ENCODE measurements at places on chromosomes 2 and 18. TPM values are rescaled to one million over a fixed set of nuclear protein-coding genes. Genes with fewer than 3 reads are reported as not detected.

GRCh38 chr2:145652571-145653545 lies 1132.9 kb upstream of the ZEB2 start:
- DNase-seq = peak; percentile 98

GRCh38 chr2:86211033-86211795 lies 12.0 kb downstream of the MRPL35 start:
- DNase-seq = no peak

GRCh38 chr2:85704800-85705679 lies 10.9 kb downstream of the GNLY start:
- no peak for DNase-seq

GRCh38 chr2:618005-618404 lies 59.2 kb downstream of the TMEM18 start:
- no peak for DNase-seq

DNA sequence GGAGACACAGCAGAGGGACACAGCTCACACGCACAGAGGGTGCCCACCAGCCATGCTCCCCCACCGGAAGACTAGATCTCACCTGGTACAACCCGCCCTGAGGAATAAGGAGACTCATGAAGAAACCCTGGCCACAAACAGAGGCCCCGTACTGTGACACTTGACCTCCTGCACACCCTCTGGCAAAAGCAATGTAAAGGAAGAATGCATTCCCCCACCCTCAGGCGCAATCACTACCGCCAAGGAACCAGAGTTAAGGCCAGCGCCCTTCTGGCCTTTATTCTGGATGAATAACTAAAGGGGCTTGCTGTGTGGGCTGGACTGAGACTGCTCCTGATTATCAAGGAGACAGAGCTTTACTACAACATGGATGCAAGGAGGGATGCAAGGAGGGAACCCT lies 509.2 kb upstream of the SPHKAP start:
- DNase-seq = no peak

GRCh38 chr2:8416001-8416571 lies 265.8 kb upstream of the ID2 start:
- no peak for DNase-seq

DNA sequence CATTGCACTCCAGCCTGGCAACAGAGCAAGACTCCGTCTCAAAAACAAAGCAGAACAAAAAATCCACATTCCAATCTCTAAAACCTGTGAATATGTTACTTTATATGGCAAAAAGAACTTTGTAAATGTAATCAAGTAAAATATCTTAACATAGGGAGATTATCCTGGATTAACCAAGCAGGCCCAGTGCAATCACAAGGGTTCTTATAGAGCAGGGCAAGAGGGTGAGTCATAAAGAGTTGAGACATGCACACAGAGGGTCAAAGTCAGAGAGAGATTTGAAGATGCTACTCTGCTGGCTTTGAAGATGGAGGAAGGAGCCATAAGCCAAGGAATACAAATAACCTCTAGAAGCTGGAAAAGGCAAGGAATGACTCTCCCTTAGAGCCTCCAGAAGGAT lies 60.9 kb upstream of the SLC9A2 start:
- DNase-seq = peak; percentile 22

DNA sequence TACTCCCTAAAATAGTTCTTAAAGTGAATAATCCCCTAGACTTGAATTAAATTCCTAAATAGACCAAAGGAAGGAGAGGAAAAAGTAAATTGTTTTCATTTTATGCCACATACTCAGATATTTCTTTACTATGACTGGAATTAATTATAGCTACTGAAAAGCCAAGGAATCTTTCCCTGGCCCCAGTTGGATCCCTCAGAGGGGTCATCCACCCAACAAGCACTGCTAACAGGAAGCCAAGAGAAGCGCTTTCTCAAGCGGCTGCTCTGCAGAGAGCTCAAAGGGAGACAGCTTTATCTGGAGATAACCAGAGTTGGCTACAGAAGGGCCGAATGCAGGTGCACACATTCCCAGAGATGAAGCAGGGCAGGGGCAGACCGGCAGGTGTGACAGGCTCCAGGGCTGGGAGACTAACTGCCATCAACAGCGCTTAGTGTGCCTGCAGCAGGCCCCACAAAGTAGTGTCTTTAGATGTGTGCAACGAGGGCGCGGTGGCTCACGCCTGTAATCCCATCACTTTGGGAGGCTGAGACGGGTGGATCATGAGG lies 51.1 kb downstream of the POLR1A start:
- DNase-seq = no peak

DNA sequence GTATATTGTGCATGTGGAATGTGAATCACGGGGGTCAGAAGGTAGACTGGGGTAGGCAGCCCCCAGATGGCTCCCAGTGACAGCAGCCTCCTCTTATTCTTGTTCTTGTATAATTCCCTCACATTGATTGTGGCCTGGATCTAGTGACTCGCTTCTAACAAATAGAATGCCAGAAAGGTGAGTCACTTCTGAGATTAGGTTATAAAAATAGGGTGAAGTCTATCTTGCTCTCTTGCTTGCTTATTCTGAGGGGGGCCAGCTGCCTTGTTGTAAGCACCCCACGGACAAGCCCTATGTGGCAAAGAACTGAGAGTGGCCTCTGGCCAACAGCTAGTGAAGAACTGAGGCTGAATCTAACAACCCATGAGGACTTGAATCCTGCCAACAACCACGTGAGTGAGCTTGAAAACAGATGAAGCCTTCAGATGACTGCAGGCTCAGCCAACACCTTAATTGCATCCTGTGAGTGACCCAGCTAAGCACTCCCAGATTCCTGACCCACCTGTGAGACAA lies 15.6 kb upstream of the RMND5A start:
- peak; percentile 85 for DNase-seq

DNA sequence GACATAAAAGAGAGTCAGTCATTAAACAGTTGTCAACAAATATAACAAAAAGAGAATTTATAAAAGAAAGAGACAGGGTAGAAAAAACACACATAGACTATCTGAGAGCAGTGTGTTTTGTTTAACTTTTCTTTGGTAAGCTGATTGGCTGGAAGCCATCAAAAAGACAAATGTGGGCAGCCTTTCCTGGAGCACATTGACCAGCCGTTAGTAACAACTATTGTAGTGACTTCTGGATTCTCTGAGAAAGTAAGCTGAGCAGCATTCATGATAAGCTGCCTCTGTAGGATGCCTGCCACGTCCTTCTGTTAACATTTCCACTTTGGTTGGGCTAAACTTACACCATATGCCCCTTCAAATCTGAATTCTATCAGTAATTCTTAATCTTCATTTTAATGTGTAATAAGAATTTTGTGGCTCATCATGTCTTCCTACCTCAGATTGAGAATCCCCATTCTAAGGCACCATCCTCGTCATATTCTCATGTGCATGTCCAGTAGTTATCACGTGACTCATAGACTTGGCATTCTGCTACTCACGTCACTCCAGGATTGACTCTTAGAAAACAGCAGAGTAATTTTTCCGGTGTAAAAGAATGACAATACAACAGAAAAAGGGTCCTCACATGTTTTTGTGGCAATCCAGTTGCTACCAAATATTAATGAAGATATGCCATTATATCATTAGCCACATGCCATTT lies 43.4 kb upstream of the DNAJC10 start:
- DNase-seq = peak; percentile 73

DNA sequence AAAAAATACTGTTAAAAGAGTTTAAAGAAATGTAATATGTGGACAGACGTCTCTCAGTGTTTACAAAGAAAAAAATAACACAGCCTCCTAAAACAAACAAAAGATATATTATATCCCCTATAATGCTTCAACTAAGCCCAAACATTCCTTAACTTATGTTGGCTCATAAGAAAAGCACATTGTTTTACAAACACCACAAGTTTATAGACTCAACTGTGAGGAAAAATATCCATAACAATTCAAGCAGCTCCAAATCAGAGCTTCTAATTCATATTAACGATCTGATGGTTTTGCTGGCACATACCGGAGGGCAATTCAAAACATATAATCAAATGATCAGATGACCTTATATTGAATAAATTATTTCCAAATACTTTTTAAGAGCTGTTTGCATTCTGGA lies 5.5 kb downstream of the LPIN2 start:
- DNase-seq = no peak

- DNase-seq = no peak
Measured at GRCh38 chr2:188132385-188132784, 159.3 kb upstream of the GULP1 start.

DNA sequence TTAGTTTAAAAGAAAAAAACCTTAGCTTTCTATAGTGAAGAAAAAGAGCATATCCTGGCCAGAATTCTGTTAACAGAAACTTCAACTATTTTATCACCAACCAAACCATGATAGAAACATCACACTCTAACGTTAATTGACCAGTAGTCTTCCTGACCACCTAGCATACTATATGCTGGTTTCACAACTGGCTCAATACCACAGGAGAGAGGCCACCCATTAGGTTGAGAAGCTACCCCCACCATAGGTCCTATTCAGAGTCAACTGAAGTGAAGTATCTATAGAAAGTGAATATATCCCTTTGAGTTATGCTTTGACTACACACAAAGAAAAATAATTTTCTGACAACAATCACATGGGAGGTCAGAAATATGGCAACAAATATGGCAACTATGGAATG lies 85.2 kb upstream of the STK17B start:
- DNase-seq = no peak

DNA sequence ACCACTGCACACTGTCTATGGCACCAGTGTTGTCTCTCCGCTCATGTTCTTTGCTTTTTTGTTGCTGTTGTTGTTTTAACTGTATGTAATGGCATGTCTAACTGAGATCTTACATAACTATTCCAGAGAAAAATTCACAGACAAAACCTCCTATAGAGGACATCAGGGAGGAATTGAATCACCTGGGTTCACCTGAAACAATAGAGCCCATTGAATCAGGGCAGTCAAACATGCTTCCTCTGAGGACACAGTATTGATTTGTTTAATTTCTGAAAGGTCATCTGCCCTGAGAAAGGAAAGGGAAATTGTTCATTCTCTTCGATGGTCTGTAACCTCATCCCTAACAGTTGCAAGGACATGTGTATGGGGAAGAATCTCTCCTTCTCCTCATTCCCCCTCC lies 237.5 kb downstream of the SRBD1 start:
- no peak for DNase-seq

GRCh38 chr2:60154142-60154541 lies 399.3 kb downstream of the BCL11A start:
- DNase-seq = no peak

DNA sequence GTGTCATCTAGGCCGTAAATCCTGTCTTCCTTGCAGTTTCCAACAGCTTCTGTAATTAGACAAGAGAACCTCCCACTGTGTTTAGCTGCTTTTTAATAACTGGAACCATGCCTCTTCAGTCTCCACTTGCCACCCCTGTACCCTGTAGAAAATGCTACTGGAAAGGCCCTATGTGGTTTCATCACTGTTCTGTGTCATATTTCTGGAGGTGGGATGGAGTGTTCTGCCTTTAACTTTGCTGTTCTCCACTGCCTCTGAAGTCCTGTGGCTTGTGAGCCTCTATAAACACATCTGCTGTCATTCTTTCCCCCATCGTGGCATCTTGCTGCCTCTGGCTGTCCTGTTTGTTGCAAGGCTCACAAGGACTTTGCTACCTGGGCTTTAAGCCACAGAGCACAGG lies 17.9 kb downstream of the MGAT5 start:
- no peak for DNase-seq

C2orf78 gene
- total RNA-seq = not detected

COLEC11 gene
- 0.38 TPM for total RNA-seq

RIT2 gene
- not detected for total RNA-seq

RSAD2 gene
- 0.53 TPM for total RNA-seq

STK16 gene
- 48.3 TPM for total RNA-seq
